ENCODE measurements at places on chromosomes 2 and 18.

DNA sequence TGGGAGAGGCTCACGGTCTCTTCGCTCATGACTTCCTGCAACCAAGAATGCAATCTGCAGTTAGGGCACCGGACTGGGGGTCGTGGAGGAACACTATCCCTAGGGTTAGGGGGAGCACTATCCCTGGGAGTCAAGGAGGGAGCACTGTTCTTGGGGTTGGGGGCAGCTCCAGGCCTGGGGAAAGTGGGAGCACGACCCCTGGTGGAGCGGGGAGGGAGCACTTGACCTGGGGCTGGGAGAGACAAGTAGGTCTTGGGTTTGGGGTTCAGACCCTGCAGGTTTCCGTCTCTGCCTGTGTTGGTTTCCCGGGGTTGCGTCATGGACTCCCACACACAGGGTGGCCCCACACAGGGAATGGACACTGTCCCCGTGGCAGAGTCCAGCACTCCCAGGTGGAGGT lies 133.6 kb downstream of the TPO start:
- DNase-seq: no peak

DNA sequence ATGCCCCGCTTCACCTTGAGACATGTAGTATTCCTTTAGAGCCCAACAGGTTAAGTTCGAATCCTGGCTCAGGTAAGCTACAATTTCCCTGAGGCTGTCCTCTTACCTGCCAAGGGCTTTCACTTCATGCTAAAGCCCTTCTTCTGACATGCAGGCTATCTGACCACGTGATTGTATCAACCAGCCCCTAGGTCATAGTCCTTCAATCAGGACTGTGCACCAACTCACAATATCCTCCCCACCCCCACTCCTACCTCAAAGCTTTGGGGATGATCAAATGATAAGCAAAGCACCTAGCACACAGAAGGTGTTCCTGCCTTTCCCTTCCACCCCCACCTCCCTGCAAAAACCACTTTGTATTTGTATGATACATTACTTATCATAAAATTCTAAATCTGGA lies 78.9 kb downstream of the AAK1 start:
- no peak for DNase-seq

GRCh38 chr2:86336675-86337243 lies 667 bp downstream of the REEP1 start:
- no peak for DNase-seq

DNA sequence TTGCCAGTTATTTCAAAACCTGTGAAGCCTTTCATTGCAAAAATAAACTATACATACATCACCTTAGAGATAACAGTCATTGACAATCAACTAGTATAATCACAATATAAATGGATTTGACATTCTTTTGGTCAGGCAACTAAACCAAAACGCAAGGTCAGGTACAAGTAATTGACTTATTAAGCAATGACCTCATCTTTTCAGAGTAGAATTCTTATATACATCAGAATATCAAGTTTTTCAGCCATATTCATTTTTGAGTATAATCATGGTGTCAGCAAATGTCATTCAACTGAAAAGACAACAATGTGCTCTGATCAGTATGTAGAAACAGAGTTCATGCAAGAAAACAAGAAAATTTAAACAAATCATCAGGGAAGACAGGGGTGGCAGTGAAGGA lies 208.6 kb downstream of the TGIF1 start:
- DNase-seq: no peak

GRCh38 chr2:190459881-190460280 lies 51.7 kb downstream of the MFSD6 start:
- no peak for DNase-seq

DNA sequence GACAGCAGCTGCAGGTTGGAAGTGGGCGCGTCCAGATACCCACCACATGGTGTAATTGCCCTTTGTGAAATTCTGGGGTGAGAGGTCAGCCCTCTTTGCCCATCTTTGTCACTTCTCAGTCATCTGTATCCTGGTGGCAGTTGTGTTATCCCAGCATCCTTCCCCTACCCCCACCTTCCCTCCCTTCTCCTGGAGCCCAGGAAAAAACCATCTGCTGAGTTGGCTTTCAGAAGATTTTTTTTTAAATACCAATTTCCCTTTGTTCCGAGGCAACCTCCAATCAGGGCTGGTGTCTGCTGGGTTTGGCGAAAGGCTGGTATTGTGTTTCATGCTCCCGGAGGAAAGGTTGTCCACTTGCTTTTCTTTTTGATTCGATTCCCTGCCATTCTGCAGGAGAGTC lies 35.2 kb downstream of the SETBP1 start:
- no peak for DNase-seq

- no peak for DNase-seq
Observed at GRCh38 chr2:176002688-176003210, 682 bp upstream of the LNPK start.

- no peak for DNase-seq
Observed at GRCh38 chr18:27661320-27662018, 476.4 kb upstream of the CHST9 start.

GRCh38 chr18:32459361-32460101 lies 11.2 kb downstream of the GAREM1 start:
- DNase-seq: no peak

DNA sequence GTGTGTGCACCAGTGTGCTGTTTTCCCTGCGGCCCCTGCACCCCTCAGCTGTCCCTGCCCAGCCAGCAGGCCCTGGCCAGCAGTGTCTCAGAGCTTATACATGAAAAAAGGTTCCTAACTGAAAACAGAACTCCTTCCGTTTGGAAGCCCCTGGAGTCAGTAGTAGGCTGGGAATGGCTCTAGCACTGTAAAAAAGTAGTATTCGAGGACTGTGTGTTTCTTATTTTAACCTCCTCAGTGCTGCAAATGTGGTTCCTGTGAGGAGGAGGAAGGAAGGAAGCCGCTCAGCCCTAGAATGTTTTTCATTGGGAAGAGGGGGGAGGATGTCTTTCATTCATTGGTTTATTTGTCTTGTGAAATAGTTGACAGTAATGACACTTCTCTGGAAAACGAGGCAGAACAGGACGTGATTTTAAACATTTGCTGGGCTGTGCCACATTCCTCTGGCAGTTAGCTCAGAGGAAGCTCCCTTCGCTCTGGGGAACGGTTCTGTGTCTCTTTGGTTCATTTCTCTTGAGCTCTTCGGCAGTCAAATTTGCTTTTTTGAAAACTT lies 103.5 kb downstream of the SPTBN1 start:
- no peak for DNase-seq

GRCh38 chr18:13499803-13500202 lies 226.6 kb downstream of the FAM210A start:
- DNase-seq: no peak

DNA sequence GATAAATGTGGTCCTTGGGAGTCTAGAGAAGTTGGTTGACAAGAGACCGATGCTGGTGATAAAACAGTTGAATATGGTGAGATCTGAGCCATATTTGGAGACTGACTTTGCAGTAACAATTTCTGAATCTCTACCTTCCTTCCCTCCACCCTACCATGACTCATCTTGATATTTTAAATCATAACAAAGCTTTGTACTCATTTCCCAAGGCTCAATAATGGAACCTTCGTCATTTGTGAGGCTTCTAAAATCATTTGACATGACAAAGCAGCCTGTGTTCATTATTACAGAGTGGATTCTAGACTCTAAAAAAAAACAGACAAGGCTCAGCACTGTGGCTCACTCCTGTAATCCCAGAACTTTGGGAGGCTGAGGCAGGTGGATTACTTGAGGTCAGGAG lies 38.5 kb upstream of the PDCL3 start:
- DNase-seq: no peak

DNA sequence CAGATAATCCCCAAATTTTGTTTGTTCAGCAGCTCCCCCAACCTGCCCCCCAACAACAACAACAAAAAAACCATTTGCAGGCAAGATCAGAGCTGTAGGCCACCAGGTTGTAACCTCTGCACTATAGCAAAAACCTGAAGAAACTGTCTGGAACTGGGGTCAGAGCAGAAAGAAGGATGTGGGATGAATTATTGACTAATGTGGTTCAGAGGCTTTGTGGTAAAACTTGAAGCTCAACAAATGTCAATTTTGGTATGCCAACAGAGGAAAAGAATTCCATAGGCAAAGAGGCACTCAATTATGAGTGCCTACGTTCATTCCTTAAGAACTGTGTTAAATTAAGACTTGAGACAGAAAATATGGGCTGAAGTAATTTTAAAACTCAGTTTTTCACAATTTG lies 255.1 kb downstream of the STK39 start:
- no peak for DNase-seq

DNA sequence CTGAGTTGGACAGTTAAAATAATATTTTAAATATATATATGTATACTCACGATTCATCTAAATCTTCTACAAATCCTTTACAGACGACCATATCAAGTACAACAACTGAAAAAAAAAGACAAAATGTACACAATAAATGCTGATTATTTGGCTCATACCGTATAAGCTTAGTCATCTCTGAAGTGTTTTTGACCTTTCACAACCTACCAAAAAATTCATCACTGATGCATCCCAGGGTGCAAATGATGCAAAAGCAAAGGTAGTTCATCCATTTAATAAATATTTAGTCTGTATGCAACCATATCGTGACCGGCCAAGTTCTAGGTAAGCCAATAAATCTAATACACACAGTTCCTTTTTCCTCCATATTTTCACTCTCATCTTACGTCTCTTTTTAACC lies 1.1 kb downstream of the TMX3 start:
- no peak for DNase-seq

GRCh38 chr2:134320930-134321329 lies 67.1 kb downstream of the MGAT5 start:
- DNase-seq: no peak

DNA sequence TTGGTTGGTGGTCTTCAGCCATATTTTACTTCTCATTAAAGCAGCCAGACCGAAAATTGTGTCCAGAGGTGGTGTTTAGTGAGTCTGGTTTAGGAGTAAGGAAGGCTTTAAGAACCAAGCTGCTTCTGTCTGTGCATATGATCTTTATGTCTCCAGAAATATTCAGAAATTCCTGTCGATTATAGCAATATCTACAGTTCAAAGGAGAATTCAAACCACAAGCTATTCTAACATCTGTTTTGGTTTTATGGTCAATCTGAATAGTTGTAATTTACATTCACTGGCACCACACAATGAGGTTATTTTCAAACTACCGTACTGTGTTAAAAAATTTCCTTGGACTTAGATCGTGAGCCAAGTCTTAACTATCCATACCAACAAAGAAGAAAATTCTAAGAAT lies 11.3 kb downstream of the UPP2 start:
- no peak for DNase-seq

DNA sequence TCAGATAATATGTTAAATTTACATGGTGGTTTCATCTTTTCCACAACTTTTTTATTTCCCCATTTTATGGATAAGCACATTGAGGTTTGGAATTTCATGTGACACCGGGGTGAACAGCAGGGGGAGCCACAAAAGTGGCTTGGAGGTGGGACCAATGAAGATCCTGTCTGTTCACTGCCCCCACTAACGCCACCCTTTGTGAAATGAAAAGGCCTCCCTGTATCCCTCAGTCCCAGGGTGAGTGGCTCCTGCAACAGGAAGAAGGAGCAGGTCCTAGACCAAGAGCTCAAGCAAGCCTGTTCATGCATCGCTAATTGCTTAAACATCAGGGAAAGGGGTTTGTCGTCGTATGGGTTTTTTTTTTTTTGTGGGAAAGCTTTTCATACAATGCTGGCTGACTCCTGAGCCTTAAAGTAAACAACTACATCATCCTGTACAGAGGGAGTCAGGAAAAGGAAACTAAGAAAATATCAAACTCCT lies 267.8 kb upstream of the EPAS1 start:
- DNase-seq: no peak

DNA sequence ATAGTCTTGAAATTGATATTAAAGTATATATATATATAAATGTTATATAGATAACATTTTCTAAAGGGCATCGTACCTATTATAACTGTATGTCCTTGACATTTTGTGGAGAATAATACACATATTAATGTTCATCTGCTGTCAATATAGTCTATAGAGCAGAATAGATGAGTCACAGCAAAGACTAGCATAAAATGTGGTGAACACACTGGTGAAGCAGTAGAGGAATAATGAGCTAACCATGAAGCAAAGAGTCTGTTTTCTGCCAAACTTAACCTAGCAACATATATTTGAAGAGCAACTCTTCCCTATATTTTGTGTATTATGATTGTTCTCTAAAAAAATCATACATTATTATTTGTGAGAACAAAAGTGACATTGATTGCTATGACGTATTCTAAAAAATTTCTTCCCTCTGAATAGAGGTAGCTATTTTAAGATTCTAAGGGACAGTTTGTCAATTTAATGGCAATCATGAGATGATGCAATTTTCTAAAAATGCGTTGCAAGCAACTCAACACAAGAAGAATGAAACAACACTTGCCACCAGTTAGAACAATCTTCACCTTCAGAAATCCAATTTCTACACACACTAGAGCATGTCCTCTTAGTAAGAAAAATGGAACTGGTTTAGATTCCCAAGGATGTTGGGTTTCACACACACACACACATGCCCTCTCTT lies 22.0 kb downstream of the DOCK10 start:
- DNase-seq: no peak

DNA sequence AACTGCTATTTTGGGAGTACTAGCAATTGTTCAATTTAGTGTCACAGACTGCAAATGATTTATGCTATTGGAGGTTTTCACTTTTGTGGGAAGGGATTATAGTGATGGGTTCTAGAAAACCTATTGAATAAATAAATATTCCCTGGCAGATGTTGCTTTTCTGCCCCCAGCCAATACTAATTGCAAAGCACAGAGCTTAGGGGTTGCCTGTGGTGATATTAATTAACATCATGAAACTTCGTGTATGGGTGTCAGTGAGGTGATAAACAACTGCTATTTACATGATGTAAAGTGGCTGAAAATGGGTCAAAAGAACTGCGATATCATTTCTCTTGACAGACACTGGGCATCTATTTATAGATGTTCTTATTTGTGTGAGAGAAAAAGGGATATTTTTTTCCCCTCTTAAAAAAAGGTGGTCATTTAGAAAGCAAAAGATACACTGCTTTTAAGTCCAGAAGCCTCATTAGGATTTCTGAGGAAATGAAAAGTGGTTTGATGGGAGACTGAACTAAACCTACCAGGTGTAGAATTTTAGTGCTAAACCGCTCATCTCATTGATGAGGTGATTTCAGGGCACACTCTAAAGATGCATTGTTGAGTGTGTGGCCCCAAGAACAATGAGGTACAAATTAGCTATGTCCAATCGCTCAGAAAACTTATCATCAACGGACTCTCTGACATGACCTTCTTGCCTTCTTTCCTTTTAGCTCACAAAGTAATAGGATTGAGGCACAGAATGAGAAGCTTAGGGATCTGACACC lies 116.7 kb upstream of the CHST9 start:
- no peak for DNase-seq

Measured in hippocampal formation (tissue), 2 donors.